ENCODE measurements at places on chromosomes 6 and 20. TPM values are rescaled to one million over a fixed set of nuclear protein-coding genes. Genes with fewer than 3 reads are reported as not detected.

GRCh38 chr6:24972311-24972958, 36.7 kb upstream of the RIPOR2 start:
- H3K36me3 ChIP-seq, result no peaks in the 10 kb centered on the region
- no peaks in the 10 kb centered on the region for H3K4me1 ChIP-seq
- no peak overlapping the region for H3K27ac ChIP-seq
- 0 out of 3 replicates have a peak, but pooled peaks cover 2% of the 10 kb centered on the region for H3K27me3 ChIP-seq
- H3K4me3 ChIP-seq, result no peak overlapping the region

GRCh38 chr6:69816026-69816425, 19.2 kb upstream of the LMBRD1 start:
- DNase-seq, result no peak
- no peak overlapping the region for H3K27ac ChIP-seq
- no peak overlapping the region for H3K4me3 ChIP-seq
- H3K36me3 ChIP-seq, result no peaks in the 10 kb centered on the region
- H3K27me3 ChIP-seq, result no peaks in the 10 kb centered on the region
- peaks cover 16% of the 10 kb centered on the region for H3K4me1 ChIP-seq

C20orf144 gene
- 0.16 TPM for total RNA-seq

CDH26 gene
- total RNA-seq, result 0.22 TPM
